ENCODE measurements at places on chromosomes 7 and 10. TPM values are rescaled to one million over a fixed set of nuclear protein-coding genes. Genes with fewer than 3 reads are reported as not detected.

The RRP12 gene
- total RNA-seq: 75.5 TPM

The POLR3A gene
- 15.8 TPM for total RNA-seq

- DNase-seq: peak; percentile 19
Observed at GRCh38 chr10:32207544-32207943, 139.4 kb downstream of the EPC1 start.

DNA sequence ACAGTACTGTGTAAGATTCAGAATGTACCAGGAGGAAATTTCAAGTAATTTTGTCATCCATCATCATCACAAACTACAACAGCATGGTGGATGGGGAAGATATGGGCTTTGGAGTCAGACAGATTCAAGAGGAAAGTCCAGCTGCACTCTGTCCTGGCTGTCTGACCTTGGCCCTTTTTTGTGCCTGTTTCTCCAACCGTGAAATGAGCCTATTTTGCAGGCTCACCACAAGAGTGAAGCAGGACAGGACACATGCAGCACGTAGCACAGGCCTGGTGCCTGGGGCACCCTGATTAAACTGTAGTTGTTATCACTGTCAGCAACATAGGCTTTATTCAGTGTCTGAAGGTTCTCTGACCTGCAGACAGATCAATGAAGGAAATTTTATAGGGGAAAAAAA lies 37.6 kb downstream of the RHOBTB1 start:
- no peak for DNase-seq

- DNase-seq: no peak
Observed at GRCh38 chr7:20129920-20130319, 87.3 kb downstream of the MACC1 start.

- DNase-seq: no peak
Observed at GRCh38 chr7:69873512-69873911, 275.2 kb downstream of the AUTS2 start.

DNA sequence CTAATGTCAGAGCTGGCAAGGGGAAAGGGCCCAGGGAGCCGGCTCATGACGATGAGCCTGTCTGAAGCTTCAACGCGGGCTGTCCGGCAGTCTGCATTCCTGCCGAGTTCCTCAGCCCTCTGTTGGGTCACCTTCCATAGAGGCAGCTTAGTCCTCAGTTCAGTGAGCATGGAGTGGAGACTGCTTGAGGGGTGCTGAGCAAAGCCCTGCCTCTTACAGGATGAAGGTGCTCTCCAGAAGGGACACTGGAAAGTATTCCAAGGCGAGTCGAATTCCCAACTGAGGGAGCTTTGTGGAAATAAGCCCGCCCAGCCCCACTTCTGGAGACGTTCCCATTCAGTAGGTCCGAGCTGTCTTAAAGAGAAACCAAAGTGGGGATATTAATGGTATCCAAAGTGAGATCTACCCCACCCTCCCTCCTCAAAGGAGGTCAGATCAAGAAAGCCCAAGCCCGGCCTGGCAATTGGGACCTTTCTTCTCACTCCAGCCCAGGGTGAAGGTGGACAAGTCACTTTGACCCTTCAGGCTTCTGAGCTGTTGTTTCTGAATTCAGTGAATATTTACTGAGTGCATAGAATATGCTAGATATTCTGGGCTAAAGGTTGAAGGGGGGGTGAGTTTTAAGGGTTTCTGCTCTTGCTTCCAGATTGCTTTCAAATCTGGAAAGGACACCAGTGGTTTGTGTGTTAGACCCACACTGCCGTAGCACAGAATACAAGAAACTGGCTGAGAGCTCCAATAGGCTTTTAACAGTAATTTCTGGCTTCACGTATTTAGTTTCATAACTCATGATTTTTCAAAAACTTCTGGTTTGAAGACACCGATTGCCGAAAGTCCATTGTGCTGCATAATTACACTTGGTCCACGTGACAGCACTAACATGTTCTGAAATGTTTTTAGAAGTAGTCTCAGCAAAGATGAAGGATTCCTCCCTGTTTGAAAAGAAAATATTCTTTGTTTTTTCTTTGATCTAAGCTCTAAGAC lies 3.5 kb downstream of the EGFR start:
- no peak for DNase-seq

The ENTPD7 gene
- total RNA-seq: 14.6 TPM

GRCh38 chr10:98244141-98244540 lies 23.9 kb downstream of the LOXL4 start:
- DNase-seq: no peak

DNA sequence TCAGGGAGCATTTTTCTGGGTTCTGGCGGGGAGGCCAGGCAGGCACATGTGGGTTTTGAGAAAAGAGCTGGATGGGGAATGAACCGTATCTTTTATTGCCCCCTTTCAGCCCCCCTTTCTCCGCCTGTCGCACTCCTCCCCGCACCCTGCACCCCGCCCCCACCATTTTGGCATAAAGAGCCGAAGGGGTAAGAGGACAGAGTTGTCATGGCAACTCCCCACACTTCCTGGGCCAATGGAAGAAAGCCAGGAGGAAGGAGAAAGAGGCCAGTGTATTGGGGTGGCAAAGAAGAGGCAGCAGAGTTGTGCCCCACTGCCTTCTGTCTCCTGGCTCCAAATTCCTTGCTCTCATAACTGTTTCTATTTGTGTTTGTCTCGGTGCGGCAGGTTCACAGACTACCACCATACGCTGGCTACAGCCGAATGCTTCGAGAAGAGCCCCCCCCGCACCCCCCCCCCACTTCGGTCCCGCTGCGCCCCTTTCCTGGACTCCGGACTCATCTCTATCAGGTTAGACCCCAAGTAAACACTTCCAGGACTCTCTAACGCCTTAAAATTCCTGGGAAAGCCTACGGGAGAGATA lies 3.4 kb downstream of the KCNIP2 start:
- DNase-seq: no peak

DNA sequence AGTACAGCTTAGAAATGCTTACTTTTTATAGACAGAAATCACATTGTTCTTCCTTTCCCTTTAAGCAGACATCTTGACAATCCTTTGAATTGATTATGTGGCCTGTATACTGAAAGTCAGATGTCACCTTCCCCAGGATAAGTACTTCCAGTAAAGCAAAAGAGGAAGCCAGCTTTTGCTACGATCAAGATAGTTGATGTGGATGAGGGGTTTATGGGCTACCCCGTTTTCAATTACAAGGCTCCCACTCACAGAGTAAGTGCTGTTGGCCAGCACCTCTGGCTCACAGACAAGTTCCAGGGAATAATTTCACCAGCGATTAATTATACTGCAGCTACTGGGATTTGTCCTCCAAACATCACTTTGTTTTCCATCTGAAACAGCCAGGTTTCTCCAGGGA lies 95.1 kb upstream of the SAMD8 start:
- no peak for DNase-seq

DNA sequence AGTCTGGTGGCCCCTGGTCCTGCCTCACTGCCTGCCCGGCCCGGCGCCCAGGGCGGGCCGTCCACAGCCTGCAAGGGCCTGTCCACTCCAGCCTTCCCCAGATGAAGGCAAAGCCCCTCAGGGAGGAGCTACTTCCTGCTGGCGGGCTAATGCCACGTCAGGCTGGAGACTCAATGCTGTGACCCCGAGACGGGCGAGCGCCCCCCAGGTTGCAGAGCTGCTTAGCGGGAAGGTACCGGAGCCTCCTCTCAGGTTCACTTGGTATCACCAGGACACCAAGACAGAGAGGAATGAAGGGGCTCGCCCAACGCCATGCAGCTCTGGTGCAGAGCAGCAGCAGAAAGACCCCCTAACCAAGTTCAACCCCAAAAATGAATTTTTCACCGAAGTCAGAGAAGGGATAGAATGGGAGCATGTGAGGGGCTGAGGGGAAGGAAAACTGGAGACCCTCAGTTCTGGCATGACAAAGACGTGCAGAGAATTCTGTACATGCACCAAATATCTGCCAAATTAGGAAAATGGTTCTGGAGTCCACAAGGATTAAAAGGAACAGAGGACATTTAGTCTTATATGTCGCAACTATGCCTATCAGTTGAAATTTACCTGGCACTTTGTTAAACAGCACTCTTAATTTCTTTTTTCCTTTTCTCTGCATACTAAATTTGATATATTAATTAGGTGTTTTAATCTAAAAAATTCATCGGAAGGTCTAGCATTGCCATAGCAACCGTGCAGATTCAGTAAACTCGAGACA lies 2.8 kb downstream of the STK32C start:
- DNase-seq: no peak
